H4 (cell line): ENCODE measurements at places on chromosomes 7 and 10. TPM values are rescaled to one million over a fixed set of nuclear protein-coding genes. Genes with fewer than 3 reads are reported as not detected.

Gene ITPRID1
- 0.39 TPM in 1 of 2 replicates, not detected in the other for total RNA-seq

Gene CWF19L1
- 31.8 and 36.7 TPM in 2 replicates for total RNA-seq

DNA sequence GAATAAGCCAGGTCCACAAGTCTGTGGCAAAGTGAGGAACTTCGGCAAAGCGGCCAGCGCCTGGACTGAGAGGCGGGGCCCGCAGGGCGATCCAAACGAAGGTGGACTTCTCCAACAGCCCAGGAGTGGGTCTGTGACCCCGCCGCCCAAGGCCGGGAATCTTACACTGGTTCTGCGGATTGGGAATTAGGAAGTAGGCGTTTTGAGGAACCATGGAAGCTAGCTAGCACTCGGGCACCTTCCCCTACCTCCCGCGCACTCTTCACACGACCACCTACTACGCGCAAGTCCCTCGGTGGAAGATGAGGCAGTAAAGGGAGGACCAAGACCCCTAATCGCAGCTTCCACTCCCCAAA lies 570 bp upstream of the ARF5 start:
- DNase-seq, result no peak

DNA sequence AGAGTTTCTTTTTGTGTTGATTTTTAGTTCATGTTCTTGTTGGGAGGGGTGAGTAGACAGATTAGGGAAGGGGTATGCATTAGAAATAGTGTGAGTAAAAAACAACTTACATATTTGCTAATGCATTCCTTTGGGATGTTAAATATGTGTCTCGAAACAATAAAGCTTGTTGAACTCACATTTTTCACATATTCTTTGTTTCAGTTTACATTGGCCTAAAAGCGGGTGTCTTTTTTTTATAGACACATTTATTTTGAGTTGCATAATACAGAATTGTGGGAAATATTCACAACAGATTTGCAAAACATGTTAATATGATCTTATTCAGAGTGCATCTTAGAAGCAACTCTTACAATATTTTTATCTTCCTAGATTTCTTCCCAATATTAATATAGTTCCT lies 337.5 kb upstream of the CNTNAP2 start:
- no peak for DNase-seq
